ENCODE measurements at places on chromosomes 7 and 10.

DNA sequence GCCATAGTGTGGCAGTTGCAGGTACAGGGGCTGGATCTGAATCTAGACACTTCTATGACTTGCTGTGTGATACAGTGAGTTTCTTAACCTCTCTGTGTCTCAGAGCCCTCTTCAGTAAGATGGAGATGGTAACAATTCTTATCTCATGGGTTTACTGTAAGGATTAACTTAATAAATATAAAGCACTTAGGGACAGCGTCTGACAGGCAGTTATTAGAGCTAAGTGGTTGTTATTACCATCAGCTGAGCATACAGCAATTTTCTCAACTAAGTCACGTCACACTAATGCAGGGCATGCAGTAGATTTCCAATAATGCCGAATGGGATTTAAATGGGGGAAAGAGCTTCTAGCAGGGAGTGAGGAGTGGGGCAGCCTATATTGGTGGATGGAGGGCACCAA, 162.6 kb downstream of the SH2D4B start:
- DNase-seq: no peak

- DNase-seq: no peak
Measured at GRCh38 chr10:71243756-71244395, 31.5 kb downstream of the UNC5B start.

DNA sequence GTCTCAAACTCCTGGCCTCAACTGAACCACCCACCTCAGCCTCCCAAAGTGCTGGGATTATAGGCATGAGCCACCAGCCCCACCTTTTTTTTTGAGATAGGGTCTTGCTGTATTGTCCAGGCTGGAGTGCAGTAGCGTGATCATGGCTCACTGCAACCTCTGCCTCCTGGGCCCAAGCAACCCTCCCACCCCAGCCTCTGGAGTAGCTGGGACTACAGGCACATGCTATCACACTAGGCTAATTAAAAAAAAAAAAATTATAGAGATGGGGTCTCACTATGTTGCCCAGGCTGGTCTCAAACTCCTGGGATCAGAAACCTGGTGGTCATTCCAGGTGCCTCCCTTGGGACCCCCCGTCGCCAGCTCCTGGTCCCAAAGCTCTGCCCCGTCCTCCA, 25.0 kb downstream of the GTF2IRD1 start:
- DNase-seq: no peak

GRCh38 chr10:113061557-113061956, 111.5 kb downstream of the TCF7L2 start:
- DNase-seq: no peak

Data from activated naive CD4-positive, alpha-beta T cell (primary cell).